ENCODE measurements at places on chromosomes 4 and X.

DNA sequence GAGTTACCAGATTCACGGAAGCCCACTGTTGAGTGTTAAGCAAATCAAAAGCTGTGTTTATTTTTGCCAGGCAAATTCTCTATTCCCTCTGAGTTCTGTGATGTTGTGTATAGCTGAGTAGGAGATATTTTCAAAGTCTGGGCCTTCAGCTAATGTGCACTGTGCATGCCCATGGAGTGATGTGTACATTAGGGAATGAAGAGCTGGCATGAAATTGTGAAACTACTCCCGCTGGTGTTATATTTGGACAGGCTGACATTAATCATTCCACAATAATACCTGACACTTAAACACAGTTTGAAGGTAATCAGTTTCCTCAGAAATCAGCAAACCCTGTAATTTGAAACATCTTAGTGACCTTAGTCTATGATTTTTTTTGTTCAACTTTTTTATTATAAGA is 88.1 kb upstream of the MBNL3 start:
- no peak for DNase-seq

- DNase-seq: no peak
Measured at GRCh38 chrX:45749375-45749774, 548.7 kb upstream of the DIPK2B start.

GRCh38 chr4:150130933-150131332 is 52.7 kb downstream of the DCLK2 start:
- no peak for DNase-seq

DNA sequence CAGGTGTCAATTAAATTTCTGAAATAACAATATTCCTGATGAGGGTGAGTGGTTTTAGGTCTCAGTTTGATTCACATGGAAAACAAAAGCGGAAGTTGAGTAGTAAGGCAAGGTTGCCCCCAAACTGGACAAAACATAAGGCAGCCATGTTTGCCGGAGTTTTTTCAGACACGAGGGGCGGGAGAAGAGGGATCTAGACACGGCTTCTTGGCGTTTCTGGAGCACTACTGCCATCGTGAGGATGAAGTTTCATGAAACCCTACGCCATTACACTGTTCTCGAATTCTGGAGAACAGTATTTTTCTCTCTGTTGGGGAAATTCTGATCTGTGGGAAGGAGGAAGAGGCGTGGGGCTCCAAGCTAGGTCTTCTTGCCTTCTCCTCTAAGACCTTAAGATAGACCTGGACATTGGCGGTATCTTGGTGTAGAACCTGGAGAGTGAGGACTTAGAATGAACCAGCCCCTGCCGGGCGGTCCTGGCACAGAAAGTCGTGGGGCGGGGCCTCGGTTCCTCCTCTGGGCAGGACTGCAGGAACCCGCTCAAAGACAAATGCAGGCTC is 160.3 kb downstream of the OR13H1 start:
- DNase-seq: no peak

DNA sequence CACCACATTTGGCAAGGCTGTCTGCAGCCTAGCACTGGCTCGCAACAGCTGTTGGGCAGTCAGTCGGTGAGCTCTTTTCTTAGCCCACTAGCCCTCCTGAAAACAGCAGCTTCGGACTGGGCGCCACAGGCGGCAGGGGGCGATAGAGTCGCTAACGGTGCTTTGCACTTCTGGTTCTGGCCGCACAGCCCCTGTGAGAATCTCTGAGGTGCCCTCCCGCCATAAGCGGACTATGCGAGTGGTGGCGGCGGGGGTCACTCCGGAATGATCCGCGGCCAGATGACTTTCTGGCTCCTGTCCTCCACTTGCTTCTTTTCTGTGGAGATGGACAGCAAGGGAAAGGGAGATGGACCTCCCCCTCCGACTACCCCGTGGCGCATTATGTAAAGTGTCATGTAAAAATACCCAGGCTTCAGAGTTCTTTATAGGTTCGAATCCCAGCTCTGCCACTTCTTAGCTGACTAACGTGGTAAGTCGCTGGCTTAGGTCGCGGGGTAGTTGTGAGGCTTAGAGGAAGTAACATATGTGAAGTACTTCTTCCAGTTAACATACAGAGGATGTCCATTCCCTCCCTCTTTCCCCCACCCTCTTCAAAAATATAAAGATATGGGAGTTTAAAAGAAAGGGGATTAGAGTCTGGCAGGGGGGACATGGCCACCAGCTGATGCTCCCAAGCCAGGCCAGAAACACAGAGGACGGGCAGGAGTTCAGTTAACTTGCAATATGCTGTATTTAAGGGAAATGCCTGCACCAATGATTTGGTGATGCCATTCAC is 11.0 kb downstream of the ARHGAP36 start:
- peak; percentile 20 for DNase-seq

GRCh38 chr4:104486716-104487504 is 7.8 kb downstream of the CXXC4 start:
- no peak for DNase-seq

DNA sequence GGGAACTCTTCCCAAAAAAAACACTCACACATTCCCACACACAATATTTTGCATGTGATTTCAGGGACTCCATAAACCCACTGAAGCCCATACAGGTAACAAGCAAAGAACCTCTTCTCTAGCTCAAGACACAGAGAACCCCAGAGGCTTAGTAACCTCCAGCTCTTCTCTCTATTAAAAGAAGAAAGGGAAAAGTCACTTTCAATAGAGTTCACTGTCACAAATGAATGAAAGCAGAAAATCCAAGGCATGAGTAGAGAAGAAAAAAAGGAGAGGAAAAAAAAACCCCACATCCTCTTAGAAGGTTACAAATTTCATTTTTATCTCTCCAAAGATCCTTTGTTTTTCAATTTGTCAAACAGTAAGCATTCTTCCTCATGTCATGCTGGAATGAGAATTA is 30.7 kb upstream of the DCLK2 start:
- DNase-seq: no peak

GRCh38 chrX:2501559-2502102 is 855 bp upstream of the DHRSX start:
- DNase-seq: no peak

GRCh38 chr4:52657618-52658501 is 1.2 kb downstream of the USP46 start:
- DNase-seq: no peak

DNA sequence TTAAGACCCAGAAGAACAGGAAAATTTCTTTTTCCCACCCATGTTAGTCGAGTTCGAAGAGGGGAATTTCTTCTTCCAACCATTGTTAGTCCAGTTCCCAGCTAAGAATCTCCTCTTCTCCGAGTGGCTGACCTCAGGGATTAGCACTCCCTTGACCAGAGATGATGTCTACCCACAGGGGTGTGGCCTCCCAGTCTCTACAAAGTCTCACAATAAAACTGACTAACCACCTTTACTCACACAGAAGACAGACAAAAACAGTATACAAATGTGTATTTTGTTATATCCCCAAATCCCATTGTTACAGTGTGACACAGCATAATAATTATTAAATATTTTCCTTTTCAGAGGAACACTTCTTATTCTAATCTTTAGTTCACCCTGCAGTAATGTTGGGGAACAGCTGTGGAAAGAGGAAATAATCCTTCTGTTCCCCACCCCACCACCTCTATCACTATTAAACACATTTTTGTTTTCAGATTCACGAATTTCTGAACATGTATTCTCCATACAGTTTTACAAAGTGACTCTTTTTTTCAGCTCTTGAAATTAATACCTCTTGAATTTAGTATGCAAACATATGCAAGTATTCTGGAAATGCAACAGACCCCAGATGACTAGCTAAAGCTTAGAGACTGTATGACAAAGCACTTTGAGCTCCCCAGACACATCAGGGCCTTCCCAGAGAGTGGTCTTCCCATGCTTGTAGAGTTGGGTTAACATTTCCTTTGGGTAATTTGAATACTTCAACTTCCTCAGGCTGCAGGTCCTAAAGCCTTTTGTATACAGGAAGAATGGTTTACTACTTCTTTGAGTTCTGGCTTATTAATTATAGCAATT is 62.5 kb upstream of the NFKB1 start:
- no peak for DNase-seq

DNA sequence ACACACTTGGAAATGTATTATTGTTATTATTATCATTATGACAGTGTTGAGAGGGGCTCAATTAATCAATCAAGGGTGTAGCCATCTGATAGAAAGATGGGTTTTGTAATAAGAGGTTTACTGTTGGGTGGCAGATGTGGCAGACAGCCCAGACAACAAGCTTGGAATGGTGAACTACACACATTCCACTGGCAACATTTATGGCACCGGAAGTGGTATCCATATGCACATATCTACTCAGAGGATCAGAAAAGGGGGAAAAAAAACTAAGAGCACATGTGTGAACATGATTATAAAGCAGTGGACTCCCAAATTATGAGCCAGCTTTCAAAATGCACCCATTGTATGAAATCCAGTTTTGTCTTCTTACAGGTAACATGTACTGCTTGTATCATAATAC is 125.9 kb upstream of the ARX start:
- no peak for DNase-seq

- no peak for DNase-seq
Measured at GRCh38 chrX:36407836-36408235, 488.3 kb downstream of the CFAP47 start.

GRCh38 chrX:44507292-44507691 is 35.4 kb downstream of the FUNDC1 start:
- no peak for DNase-seq

DNA sequence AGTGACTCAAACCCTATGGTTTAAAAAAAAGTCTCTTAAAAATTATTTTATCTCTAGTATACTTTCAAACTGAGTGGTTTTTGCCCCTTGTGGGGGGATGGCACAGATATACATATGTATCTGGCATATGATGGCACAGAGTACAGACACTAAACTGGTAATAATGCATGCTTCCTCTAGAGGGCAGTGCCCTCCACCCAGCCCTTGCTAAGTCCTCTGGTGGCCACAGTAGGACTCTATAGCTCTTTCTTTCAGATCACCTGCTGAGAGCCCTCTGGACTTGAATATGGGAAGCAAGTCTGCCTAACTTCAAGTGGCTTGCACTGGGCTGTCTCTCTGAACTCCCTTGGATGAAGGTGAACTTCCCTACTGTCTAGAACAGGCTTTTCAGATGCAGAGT is 66.3 kb downstream of the TSPAN7 start:
- DNase-seq: peak; percentile 17

GRCh38 chrX:129777218-129778030 is 2.3 kb upstream of the SASH3 start:
- peak; percentile 74 for DNase-seq

GRCh38 chrX:32170481-32170880 is 1040.9 kb downstream of the DMD start:
- DNase-seq: no peak

DNA sequence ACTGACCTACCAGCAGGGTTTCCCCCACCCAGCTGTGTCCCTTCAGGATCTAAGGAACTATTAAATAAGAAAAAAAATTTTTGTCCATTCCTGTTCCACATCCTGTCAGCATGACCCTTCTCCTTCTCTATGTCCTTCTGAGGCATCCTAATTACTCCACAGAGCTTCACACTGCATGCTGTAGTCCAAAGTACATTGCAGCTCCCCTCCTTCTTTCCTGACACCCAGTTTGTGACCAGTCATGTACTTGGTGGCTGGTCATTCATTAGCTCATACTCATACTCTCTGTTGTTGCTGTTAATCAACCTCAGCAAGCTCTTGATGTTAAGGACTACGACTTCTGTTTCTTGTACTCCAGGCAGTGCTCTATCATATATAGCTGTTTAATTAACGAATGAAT is 2.4 kb upstream of the EGF start:
- no peak for DNase-seq

- no peak for DNase-seq
Measured at GRCh38 chrX:38282049-38282448, 45.3 kb downstream of the RPGR start.

- no peak for DNase-seq
Measured at GRCh38 chr4:54228961-54229501, at the start of gene PDGFRA. PDGFRA (plus strand) TSS chr4:54229293; CDS start chr4:54258769, 29,476 bp downstream.

DNA sequence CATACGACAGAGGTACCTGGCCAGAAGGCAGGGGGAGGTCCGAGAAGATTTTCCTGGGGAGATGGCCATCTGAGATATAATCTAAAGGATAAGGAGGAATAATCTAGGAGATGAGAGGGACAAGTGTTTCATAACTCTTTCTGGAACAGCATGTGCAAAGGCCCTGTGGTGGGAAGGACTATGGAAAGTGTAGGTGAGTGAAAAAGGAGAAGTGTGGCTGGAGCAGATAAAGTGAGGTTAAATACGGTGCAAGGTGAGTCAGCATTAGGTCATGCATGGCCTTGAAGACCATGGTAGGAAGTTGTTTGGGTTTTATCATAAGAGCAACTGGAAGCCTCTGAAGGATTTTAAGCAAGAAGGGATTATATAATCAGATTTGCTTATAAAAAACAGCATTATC is 34.6 kb upstream of the MTM1 start:
- DNase-seq: no peak

DNA sequence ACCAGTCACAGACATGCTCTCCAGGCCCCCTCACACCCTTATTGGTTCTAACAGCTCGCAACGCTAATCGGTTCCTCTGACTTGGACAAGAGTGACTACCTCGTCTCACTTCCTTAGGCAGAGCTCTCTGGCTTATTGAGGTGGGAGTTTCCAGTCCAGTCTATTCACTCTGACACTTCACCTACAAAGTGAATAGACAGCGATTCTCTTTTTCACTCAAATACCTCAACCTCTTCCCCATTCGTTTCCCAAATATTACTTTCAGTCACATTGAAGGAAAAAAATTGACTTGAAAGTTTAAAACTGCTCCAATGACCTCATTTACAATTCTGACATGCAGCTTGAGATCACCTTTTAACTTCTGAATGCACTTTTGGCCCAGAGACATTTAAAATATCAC is 17.7 kb downstream of the HELT start:
- no peak for DNase-seq

- DNase-seq: no peak
Measured at GRCh38 chr4:185838514-185839193, 26.7 kb upstream of the SORBS2 start.

DNA sequence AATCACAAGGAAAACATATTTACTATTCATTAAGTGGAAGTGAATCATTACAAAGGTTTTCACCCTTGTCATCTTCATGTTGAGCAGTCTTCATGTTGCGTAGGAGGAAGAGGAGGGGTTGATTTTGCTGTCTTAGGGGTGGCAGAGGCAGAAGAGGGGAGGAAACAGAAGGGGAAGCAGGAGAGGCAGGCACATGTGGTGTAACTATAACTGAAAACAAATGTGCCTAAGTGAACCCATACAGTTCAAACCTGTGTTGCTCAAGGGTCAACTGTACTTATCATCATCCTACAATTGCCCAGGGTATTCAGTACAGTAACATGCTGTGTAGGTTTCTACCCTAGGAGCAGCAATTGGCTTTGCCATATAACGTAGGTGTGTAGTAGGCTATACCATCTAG is 47.2 kb downstream of the SYNPO2 start:
- DNase-seq: no peak

DNA sequence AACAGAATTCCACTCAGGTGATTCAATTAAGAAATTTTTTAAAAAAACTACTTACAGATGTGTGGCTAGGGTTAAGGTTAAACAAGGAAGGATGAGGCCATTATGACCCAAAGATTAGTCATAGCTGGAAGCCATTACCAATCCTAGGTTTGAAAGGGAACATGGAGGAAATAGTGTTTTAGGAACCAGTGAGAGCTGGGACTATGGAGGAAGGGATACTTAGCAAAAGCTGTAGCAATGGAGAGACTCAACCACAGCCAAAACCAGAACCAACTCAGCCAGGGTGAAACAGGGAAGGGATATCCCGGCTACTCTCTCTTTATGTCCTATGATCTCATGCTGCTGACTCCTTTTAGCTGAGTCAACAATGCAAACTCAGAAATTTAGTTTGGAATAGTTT is 148.6 kb upstream of the CNKSR2 start:
- DNase-seq: no peak
